ENCODE measurements at places on chromosomes 4 and X. TPM values are rescaled to one million over a fixed set of nuclear protein-coding genes. Genes with fewer than 3 reads are reported as not detected.

- DNase-seq, result no peak
Observed at GRCh38 chr4:21451032-21451431, 497.5 kb downstream of the KCNIP4 start.

DNA sequence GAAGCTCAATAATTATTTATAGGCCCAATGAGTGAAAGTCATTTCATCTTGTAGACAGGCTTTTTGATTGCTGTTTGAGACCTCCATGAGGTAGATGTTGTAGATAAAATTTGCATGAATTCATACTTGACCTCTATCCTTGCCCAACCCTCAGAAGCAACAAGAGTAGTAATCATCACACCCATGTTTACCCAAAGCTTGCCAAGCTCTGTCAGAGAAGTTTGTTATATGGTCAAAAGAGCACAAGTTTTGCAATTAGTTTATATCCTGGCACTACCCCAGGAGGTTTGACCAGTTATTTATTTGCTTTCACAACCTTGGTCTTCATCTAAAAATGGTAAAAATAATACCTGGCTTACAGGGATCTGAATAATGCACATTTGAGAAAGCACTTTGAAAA, 20.7 kb downstream of the ADH7 start:
- no peak for DNase-seq

- DNase-seq, result no peak
Observed at GRCh38 chr4:183403961-183404360, 40.5 kb upstream of the CDKN2AIP start.

- DNase-seq, result no peak
Observed at GRCh38 chr4:160044693-160045092, 941.8 kb downstream of the RAPGEF2 start.

DNA sequence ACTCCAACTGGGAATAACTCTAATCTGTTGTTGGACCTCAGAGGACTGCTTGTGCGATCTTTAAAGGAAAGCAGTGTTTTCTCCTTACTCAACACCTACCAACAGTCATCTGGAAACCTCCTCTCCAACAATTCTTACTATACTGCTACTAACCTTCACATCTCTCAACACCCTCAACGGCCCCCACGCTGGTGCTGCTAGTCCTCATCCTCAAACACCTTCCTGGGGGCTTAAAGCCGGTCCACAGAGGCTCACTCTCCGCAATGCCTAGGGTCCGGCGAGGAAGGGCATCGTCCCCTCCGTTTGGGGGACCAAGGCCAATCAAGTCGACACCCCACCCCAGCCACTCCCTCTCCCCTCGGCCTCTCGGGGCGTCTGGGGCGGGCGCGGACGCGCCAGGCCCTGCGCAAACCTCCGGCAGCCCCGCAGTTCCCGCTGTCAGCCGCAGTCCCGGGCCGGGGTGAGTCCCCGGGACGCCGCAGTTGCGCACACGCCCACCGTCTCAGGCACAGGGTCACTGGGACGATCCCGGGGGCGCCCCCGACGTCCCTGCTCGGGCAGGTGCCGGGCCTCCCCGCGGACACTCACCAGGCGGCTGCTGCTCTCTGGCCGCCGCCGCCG, 418 bp downstream of the TAB3 start:
- DNase-seq, result peak; percentile 29

Gene CITED1
- total RNA-seq, result 0.45 TPM

DNA sequence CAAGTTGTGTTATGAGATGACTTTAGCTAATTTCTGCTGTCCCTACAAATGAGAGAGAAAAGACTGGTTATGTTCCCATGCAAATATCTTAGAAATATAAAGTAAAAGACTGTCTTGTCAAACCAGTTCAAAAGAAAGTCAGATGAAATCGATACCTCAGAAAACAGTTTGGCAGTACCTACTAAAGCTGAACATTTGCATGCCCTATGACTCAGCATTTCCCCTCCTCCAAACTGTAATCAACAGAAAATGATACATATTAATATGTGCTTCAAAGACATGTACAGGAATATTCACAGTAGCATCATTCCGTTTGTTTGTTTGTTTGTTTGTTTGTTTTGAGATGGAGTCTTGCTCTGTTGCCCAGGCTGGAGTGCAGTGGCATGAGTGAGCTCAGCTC, 90.3 kb downstream of the ARX start:
- DNase-seq, result no peak

Data from GM23338 (cell line).